ENCODE measurements at places on chromosomes 16 and 17.

DNA sequence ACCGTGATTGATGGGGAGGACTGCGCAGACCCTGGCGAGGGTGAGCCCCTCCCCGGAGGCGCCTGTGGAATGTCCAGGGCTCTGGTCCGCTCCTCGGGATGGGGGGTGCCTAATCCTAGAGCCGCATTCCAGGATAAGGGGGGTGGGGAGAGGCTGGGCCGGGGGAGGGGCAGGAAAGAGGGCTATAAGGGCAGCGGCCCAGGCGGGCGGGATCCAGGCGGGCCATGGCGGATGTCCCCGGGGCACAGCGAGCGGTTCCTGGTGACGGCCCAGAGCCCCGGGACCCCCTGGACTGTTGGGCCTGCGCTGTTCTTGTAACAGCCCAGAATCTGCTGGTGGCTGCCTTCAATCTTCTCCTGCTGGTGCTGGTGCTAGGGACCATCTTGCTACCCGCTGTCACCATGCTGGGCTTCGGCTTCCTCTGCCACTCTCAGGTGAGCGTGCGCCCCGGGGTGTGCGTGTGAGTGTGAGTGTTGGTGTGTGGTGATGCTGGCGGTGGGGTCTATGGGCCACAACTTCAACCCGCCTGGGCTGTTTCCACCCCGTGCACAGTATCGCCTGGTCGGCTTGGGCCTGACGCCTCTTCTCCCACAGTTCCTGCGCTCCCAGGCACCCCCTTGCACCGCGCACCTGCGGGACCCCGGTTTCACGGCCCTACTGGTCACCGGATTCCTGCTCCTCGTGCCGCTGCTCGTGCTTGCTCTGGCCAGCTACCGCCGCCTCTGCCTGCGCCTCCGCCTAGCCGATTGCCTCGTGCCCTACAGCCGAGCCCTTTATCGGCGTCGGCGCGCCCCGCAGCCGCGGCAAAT lies at the start of gene TMEM88:
Gene TMEM88 (plus strand): TSS at position 216 of the 809 bp plus-strand sequence. CDS start 9 bp downstream, at position 225.
- DNase-seq: no peak

DNA sequence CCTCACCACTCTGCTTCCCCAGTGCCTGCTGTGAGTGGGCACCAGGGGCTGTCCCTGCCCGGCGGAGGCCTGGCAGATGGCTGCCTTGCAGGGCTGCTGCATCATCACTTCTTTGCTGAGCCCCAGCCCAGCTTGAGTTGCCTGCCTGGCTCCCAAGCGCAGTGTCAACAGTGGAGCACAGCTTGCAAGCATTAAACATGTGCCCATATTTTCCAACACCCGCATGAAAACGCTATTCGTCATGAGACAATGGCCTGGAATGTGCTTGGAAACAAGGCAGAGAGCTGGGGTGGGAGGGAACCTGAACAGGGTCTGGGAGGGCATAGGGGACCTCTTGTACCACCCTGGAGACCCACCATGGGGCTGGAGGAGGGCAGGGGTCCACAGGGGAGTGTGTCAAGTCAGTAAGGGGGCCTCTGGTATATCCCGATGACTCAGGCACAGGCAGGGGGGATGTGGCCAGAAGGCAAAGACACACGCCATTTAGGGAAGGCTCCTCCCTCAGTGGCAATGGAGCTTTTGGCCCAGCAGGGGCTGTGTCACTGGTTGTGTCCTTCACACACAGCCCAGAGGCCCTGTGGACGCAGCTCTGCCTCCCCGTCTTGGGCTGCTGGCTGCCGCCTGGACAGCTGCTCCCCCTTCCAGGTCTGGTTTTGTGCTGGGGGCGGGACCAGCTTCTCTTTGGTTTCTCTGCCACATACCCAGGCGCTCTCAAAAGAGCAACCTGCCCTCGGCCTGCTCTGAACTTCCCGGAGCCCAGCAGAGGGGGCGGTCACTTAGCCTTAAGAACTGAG lies 17.4 kb upstream of the MTSS2 start:
- DNase-seq: peak; percentile 86

DNA sequence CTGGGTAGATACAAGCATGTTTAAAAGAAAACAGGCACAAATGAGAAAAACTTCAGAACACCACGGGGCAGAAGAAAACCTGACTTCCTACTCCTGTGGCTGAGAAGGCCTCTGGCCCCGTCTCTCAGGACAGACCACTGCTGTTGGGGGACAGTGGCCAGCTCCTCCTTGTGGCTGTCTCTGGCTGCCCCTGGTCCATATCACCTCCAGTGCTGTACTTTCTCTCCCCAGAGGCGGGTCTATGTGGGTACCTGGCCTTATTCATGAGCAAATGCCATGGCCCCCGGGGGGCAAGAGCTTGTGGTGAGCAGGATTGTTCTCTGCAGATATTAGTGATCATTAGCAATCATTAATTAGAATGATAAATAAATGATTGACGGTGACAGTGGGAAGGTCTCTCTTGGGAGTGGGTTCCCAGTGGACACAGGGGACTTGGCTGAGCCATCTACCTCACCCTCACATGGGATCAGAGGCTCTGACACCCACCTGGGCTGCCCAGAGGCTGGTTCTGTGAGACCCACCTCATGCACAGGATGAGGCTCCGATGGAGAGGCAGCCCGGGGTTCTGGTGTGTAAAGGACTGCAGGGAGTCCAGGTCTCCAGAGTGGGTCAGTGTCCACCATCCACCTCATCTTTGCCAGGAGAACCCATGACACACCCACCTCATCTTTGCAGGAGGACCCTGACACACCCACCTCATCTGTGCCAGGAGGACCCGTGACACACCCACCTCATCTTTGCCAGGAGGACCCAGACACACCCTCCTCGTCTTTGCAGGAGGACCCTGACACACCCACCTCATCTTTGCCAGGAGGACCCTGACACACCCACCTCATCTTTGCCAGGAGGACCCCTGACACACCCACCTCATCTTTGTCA lies 30.6 kb upstream of the CBFA2T3 start:
- DNase-seq: no peak

GRCh38 chr17:59101178-59101577 lies 5.5 kb downstream of the TRIM37 start:
- no peak for DNase-seq

DNA sequence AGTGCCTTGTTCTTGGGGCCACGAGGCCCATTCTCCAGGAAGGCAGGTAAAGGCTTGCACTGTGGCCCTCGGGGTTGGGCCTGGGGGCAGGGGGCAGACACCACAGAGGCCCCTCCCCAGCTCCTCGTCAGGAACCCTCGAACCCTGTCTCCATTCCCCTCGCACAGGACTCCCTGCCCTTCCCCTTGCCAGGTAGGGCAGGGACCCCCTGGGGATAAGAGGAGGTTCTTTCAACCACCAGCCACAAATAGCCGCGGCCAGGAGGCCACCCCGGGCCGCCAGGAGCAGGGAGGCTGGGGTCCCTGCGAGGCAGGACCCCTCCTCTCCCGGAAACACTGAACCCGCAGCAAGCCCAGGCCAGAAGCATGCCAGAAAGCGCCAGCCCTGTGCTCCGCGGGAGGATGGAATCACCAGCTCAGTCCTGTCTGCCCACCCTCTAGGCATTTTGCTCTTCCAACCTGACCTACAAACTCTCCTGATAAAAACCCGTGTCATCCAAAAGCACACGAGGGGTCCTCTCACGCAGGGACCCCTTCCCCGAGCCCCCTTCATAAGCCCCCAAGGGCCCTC lies 45.6 kb downstream of the SLC47A1 start:
- no peak for DNase-seq
